ENCODE measurements at places on chromosomes 12 and 14.

DNA sequence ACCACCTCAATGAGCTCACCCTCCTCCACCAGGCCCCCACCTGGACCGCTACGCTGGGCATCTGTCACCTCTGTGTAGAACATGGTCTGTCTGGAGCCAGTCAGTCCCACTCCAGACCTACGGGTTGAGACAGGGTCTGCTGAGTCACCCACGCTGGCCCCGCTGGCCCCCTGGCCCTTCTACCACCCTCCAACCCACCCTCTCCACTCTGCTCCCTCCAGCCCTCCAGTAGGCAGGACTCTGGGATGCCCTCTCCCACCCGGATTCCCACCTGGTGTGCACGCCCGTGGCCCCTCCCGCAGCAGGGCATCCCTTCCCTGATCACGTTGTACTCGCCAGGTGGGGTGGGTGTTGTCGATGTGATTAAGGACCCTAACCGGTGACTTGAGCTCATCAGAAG is 4.6 kb upstream of the JAG2 start:
- H3K4me3 ChIP-seq: no peak overlapping the region
- DNase-seq: no peak
- H3K27me3 ChIP-seq: peaks cover 9% of the 10 kb centered on the region
- H3K27ac ChIP-seq: no peak overlapping the region
- H3K36me3 ChIP-seq: no peaks in the 10 kb centered on the region
- H3K4me1 ChIP-seq: peaks cover 15% of the 10 kb centered on the region

- no peak overlapping the region for H3K27ac ChIP-seq
- no peaks in the 10 kb centered on the region for H3K4me1 ChIP-seq
- H3K36me3 ChIP-seq: no peaks in the 10 kb centered on the region
- H3K27me3 ChIP-seq: no peaks in the 10 kb centered on the region
- no peak overlapping the region for H3K4me3 ChIP-seq
These were observed 51.2 kb downstream of the SLC2A13 start for GRCh38 chr12:40054555-40055227.

- peaks cover 12% of the 10 kb centered on the region for H3K4me1 ChIP-seq
- peaks cover 22% of the 10 kb centered on the region for H3K27me3 ChIP-seq
These were observed at the start of gene ITGA7 for GRCh38 chr12:55707841-55708694. Gene ITGA7, minus strand, starts transcription at chr12:55707904. Its CDS starts 222 bp downstream, at chr12:55707682.

DNA sequence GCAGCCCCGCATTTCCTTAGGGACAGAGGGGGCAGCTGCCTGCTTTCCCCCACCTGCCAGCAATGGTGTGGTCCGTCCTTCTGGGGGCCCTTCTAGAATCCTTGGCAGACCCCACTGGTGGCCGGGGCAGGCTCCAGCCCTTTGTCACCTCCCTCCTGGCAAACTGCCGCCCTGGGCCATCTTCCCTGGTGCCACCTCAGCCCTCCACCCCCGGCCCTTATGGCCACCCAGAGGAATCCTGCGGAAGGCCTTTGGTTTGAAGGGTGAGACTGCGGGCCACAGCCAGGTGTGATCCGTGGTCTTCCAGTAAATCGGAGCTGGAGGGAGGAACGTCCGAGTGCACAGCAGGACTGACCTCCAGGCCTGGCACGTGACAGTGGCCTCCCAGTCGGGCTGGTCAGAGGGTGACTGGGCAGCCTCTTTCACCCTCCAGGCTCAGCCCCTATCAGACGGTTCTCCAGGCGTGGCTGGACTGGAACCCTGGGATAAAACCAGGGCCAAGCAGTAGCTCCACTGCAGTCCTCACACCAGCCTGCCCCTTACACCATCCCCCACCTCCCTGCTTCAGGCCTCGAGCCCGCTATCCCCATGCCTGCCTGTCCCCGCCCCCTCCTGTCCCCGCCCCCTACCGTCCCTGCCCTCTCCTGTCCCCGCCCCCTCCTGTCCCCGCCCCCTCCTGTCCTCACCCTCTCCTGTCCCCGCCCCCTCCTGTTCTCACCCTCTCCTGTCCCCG is 12.4 kb downstream of the FBRSL1 start:
- H3K4me1 ChIP-seq: peaks cover 66% of the 10 kb centered on the region
- H3K27ac ChIP-seq: peak overlapping the region; percentile 6
- no peaks in the 10 kb centered on the region for H3K36me3 ChIP-seq
- DNase-seq: no peak
- no peak overlapping the region for H3K4me3 ChIP-seq

DNA sequence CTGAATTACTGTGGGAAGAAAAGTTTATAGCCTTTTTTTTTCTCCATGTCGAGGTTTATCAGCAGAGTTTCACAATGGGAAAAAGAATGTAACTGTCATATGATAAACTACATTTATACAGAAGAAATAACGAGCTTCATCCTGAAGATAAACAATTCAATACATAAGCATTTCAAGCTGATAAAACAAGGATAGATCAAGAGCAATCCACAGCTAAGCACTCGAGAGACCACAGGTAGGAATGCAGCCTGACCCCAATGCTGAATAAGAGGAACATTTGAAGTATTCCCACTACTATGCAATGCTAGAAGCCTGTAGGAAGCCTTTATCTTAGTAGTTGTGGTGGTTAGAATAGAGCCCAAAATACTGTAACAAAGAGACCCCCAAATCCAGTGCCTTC is 32.6 kb upstream of the DAAM1 start:
- H3K27ac ChIP-seq: no peak overlapping the region
- no peak overlapping the region for H3K4me3 ChIP-seq
- no peak for DNase-seq
- H3K27me3 ChIP-seq: peaks cover 5% of the 10 kb centered on the region
- H3K36me3 ChIP-seq: no peaks in the 10 kb centered on the region
- peaks cover 8% of the 10 kb centered on the region for H3K4me1 ChIP-seq

GRCh38 chr12:3365463-3366411 is 125.3 kb upstream of the PRMT8 start:
- peaks cover 19% of the 10 kb centered on the region for H3K27me3 ChIP-seq
- no peak for DNase-seq
- H3K4me3 ChIP-seq: no peak overlapping the region
- H3K27ac ChIP-seq: no peak overlapping the region
- no peaks in the 10 kb centered on the region for H3K4me1 ChIP-seq

GRCh38 chr12:91704446-91704845 is 441.2 kb downstream of the BTG1 start:
- H3K27me3 ChIP-seq: no peaks in the 10 kb centered on the region
- no peaks in the 10 kb centered on the region for H3K36me3 ChIP-seq
- no peaks in the 10 kb centered on the region for H3K4me1 ChIP-seq
- H3K27ac ChIP-seq: no peak overlapping the region
- no peak overlapping the region for H3K4me3 ChIP-seq
- no peak for DNase-seq

DNA sequence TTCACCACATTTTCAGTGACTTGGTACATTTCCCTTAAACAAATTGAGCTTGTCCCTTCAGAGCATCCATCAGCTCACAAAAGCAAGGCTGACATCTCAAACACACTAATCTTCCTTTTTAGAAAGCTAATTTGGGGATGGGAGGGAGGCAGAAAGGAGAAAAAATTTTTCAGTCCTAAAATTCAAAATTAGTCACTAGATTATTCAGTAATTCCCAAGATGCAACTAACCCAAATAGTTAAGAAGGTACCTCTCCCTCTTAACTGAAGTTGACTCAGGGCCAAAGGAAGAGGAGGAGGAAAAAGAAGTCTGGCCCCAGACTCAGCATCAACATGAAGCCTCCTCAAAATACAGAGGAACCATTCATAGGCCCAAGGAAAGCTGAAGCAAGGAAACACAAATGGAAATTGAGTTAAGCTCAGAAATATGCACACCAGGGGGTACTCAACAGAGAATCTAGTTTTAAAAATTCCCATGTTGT is 21.7 kb downstream of the CBX5 start:
- H3K27ac ChIP-seq: no peak overlapping the region
- H3K27me3 ChIP-seq: no peaks in the 10 kb centered on the region
- H3K4me1 ChIP-seq: peaks cover 23% of the 10 kb centered on the region

GRCh38 chr12:46664761-46665287 is 161.0 kb downstream of the SLC38A4 start:
- peaks cover 27% of the 10 kb centered on the region for H3K4me1 ChIP-seq
- peak overlapping the region; percentile 28 for H3K4me3 ChIP-seq
- H3K27me3 ChIP-seq: no peaks in the 10 kb centered on the region
- peaks cover 2% of the 10 kb centered on the region for H3K36me3 ChIP-seq

GRCh38 chr12:31222620-31223222 is 103.2 kb downstream of the SINHCAF start:
- no peak overlapping the region for H3K27ac ChIP-seq
- peaks cover 2% of the 10 kb centered on the region for H3K27me3 ChIP-seq
- H3K4me1 ChIP-seq: no peaks in the 10 kb centered on the region
- H3K4me3 ChIP-seq: no peak overlapping the region
- no peaks in the 10 kb centered on the region for H3K36me3 ChIP-seq

DNA sequence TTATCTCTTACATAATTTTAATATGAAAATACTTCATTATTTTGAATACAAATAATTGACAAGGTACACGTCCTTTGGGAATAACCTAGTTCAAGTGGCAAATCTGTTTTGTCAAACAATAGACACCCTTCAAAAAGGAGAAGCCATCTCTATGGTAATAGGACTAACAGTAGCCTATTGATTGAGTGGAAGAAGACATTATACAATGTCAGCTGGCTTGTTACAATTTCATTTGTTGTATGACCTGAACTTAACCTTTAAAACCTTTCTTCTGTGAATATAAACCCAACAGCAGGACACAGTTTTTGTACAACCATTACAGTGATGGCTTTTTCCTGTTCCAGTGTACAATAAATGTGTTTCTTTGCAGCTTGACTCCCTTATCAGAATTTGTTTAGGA is 8.1 kb downstream of the TMEM260 start:
- no peak for DNase-seq
- peaks cover 7% of the 10 kb centered on the region for H3K36me3 ChIP-seq
- H3K4me3 ChIP-seq: no peak overlapping the region
- no peak overlapping the region for H3K27ac ChIP-seq

- H3K4me1 ChIP-seq: peaks cover 47% of the 10 kb centered on the region
- H3K27ac ChIP-seq: no peak overlapping the region
- no peak overlapping the region for H3K4me3 ChIP-seq
- H3K36me3 ChIP-seq: peaks cover 5% of the 10 kb centered on the region
- H3K27me3 ChIP-seq: no peaks in the 10 kb centered on the region
- no peak for DNase-seq
These were observed 32.9 kb downstream of the SYNE3 start for GRCh38 chr14:95483309-95484165.

Measured in activated CD8-positive, alpha-beta T cell treated with anti-CD3 and anti-CD28 coated beads for 36 hours (primary cell).